ENCODE measurements at places on chromosomes 16 and 17. TPM values are rescaled to one million over a fixed set of nuclear protein-coding genes. Genes with fewer than 3 reads are reported as not detected.

DNA sequence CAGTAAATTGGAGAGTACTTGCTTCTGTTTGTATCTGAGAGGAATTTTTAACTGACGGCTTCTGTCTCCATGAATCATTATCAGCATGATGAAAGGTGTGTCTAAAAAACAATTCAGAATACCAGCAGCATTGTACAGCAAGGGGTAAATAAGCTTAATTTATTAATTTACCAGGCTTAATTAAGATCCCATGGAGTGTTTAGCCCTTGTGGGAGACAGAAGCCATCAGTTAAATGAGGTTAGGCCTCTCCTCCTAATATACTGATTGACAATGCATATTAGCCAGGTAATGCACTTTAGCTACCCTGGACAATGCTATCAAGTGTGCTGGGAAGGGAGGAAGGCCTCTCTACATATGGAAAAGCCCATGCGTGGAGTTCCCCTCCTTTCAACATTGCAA, 53.4 kb downstream of the IGF2BP1 start:
- DNase-seq: no peak

Gene PRDM7
- 1.2 TPM for polyA plus RNA-seq

GRCh38 chr17:44786551-44787081, 27.8 kb downstream of the ADAM11 start:
- DNase-seq: no peak

- DNase-seq: no peak
These were observed 47.8 kb upstream of the TBX2 start for GRCh38 chr17:61351745-61352407.

Gene NPIPB2
- polyA plus RNA-seq: 1.6 TPM

DNA sequence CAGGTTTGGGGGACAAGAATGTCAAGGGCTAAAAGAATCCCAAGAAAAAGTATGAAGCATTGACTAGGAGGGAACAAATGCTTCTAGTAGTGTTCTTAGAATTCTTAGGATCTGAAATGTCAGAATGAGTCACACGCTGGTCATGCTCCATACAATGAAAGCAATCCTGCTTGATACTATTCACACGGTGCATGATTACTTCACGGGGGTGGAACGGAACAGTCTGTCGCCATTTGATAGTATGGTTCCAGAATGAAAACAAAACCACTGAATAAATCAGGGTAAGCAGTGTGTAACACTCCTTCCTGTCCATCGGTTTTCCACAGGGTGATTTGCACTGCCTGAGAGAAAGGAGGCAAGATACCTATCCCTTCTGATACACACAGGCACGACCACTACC, 22.9 kb upstream of the YWHAE start:
- DNase-seq: no peak

Gene PERCC1
- polyA plus RNA-seq: not detected

DNA sequence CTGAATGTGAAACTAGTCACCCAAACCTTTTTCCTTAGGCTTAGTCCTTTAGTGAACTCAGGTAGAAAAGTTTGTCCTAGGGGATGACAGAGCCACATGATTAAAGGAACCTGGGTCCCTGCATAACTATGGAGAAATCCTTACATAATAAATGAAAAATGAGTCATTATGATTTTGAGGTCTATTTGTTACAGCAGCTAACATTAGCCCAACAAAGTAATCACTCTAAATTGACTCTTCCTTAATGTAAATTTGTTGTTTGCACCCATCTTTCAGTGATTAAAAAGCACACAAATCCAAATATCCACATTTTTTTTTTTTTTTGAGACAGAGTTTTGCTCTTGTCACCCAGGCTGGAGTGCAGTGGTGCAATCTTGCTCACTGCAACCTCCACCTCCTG, 32.0 kb downstream of the OGFOD1 start:
- no peak for DNase-seq

DNA sequence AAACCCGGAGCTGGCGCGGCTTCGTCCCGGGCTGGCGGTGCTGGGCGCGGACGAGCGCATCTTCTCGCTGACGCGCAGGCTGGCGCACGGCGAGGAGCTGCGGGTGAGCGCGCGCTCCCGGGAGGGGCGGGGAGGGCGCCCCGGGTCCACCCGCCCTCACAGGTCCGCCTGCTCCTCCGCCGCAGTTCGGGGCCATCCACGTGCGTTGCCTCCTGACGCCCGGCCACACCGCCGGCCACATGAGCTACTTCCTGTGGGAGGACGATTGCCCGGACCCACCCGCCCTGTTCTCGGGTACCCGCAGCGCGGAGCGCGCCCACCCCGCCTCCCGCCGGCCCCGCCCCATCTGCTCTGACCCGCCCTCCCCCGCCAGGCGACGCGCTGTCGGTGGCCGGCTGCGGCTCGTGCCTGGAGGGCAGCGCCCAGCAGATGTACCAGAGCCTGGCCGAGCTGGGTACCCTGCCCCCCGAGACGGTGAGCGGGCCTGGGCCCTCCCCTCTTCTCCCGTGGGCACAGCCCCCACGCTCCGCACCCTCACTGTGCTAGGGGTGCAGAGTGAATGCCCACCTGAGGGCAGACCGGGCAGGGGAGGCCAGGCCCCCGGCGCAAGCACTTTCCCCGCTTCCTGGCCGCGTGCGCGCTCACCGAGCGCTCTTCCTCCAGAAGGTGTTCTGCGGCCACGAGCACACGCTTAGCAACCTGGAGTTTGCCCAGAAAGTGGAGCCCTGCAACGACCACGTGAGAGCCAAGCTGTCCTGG, 1.4 kb downstream of the HAGHL start:
- DNase-seq: no peak

Gene CPD
- polyA plus RNA-seq: 89.1 TPM

Gene SETD1A
- 15.4 TPM for polyA plus RNA-seq

GRCh38 chr17:51636291-51636690, 375.9 kb downstream of the UTP18 start:
- DNase-seq: no peak

Gene DHRS7C
- polyA plus RNA-seq: not detected

Gene LIG3
- polyA plus RNA-seq: 42.2 TPM

DNA sequence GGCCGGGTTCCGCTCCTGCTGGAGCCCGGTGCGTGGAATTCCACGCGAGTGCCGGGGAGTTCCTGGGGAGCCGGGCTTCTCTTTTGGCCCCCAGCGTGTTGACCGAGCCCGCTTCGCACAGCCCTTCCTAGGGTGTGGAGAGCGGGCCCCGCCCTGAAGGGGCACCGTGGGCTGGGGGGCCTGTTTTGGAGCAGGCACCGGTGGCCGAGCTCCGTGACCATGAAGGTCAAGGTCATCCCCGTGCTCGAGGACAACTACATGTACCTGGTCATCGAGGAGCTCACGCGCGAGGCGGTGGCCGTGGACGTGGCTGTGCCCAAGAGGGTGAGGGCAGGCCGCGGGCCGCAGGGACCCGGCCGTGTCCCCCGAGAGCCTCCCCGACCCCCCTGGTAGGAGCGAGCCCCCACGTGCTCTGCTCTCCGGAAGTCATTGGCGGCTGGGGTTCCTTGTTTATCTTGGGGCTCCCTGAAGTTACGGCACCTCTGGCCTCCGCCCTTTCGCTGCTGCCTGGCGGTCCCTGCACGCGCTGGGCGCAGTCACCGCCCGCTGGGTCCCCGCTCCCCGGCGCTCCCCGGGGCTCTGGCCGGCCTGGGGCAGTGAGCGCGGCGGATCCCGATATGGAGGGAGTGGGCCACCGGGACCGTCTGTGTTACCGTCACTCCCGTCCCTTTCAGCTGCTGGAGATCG, 528 bp downstream of the HAGHL start:
- DNase-seq: no peak

Gene E2F4
- polyA plus RNA-seq: 50.8 TPM

DNA sequence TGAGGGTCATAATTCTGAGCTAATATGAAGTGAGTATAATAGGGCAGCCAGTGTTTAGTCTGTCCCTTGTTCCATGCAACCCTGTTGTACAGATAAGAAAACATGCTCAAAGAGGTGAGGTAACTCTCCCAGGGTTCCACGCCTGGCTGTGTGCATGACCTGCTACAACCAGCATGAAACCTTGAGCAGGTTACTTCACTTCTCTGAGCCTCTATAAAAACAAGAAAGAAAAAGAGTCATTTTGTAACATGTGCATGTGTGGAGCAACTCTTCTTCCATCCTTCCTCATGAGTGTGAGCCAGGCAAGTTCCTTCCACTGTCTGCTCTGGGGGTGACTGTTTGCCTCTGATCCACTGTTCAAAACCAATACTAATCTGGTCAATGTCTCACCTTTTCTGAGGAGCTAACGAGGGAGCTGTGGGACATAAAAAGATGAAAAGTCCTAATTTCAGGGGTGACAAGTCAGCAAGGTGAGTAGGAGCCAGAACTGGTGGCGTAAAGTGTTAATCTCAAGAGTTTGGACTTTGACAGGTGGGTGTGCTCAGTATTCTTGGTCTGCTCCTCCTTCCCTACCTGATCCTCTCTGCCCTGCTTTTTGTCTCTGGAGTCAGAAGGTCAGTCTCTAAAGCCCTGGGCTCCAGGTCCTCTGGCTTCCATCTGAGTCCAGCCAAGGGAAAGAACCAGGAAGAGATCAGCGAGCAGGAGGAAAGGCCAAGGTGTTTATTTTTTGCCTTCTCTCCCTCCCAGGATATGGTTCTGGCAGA, 21.5 kb downstream of the GFOD2 start:
- no peak for DNase-seq

GRCh38 chr17:55852734-55853133, 101.9 kb downstream of the PCTP start:
- no peak for DNase-seq

Gene RBFOX1
- polyA plus RNA-seq: 1.8 TPM

Gene SNAI3
- 0.50 TPM for polyA plus RNA-seq

DNA sequence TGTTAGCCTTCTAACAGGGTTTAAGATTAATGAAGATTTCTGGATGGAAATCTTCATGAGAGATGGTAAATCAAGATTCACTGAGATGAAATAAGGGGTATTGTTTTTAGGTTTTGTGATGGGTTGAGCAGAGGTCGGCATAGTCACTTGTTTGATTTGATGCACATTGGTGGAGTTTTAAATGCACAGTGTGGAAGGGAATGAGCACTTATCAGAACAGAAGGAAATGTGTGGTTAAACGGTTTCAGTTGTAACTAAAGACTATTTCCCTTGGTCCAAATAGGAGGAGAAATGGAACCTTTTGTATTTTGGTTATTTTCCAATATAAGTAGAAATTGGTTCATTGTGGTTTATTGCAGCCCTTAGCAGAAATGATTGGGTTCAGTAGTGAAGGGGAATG, 34.1 kb downstream of the CBFB start:
- no peak for DNase-seq

Gene CYB561
- 5.6 TPM for polyA plus RNA-seq

DNA sequence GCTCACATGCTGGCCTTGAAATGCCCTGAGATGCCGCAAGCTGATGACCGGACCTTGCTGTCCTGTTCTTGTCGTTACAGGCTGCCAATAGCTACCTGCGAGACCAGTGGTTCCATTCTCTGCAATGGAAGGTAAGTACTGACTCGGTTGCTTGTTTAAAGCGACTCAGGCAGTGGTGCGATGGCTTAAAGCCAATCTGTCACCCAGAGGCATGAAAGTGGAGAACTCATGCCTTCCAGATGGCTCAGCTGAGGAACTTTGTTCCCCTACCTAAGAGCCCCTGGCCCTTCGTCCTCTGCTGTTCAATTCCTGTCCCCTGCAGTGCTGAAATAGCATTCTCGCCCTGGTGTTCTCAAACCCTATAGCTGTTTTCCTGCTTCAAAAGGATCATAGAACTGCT, 158.3 kb upstream of the PLCG2 start:
- no peak for DNase-seq

GRCh38 chr16:85398688-85399582, 214.2 kb upstream of the GSE1 start:
- DNase-seq: no peak

Gene ABCA6
- polyA plus RNA-seq: 4.9 TPM

Gene TEKT5
- 0.53 TPM for polyA plus RNA-seq

DNA sequence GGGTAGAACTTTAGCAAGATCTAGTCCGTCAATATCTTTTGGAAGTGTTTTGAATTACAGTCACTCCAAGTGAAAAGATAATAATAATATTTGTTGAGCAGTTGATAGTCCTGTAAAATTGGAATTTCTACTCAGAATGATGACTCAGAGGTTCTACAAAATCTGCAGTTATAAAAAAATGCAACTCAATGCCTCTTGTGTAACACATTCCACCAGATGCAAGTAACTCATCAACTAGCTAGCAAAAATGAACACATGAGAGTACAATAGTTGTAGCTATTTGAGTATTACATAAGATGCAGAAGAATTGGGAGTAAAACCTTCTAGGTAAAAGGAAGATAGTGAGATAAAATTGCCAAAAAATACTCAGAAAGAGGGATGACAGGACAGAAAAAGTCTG, 177.2 kb downstream of the CDH8 start:
- no peak for DNase-seq

Gene KRT34
- not detected for polyA plus RNA-seq

GRCh38 chr16:15846510-15846909, 10.3 kb downstream of the MYH11 start:
- no peak for DNase-seq

DNA sequence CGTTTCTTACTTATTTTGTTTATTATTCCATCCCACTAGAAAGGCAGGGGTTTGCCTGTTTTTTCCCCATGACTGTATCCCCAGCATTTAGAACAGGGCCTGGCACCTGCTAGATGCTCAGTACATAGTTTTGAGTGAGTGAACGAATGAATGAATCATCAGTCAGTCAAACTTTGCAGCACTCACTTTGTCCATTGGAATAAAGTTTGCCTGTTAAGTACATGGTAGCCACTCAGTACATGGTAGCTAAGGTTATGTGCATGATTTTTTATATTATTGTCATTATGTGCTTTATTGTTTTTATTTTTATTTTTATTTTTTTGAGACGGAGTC, 88.5 kb downstream of the CMIP start:
- no peak for DNase-seq

Gene CYGB
- 16.1 TPM for polyA plus RNA-seq

Gene FOXC2
- polyA plus RNA-seq: 50.4 TPM

Gene PYDC1
- not detected for polyA plus RNA-seq

- DNase-seq: no peak
These were observed 160.1 kb upstream of the CDH5 start for GRCh38 chr16:66206363-66206762.

Gene FNDC8
- 0.23 TPM for polyA plus RNA-seq

- no peak for DNase-seq
These were observed 21.5 kb downstream of the SMTNL2 start for GRCh38 chr17:4605826-4606225.

GRCh38 chr17:48882272-48882671, 10.3 kb upstream of the ATP5MC1 start:
- no peak for DNase-seq

Gene C16orf46
- polyA plus RNA-seq: 1.2 TPM

Gene CCNF
- 7.8 TPM for polyA plus RNA-seq

GRCh38 chr16:61595605-61596004, 440.6 kb downstream of the CDH8 start:
- DNase-seq: no peak

- no peak for DNase-seq
These were observed 79.4 kb downstream of the ABCC6 start for GRCh38 chr16:16143931-16144330.

DNA sequence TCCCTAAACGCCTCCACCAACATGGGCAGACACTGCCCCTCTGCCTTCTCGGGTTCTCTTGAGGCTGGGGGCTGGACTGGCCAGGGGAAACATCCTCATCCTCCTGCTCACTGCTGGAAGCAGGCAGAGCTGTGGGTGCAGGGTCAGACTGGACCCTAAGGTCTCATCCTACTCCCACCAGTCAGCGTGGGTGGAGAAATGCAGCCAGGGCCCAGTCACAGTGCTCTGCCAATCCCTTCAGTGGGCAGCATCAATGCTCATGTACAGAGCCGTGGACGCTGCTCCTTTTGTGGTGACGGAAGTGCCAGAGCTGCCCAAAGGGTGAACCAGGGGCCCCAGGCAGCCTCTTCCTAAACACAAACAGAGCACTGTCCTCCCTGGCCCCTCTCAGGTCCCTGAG, 13.4 kb upstream of the TBX2 start:
- DNase-seq: no peak

Gene CA5A
- polyA plus RNA-seq: 0.15 TPM

GRCh38 chr17:61451538-61452300, 503 bp upstream of the TBX4 start:
- no peak for DNase-seq

Gene SPATA32
- polyA plus RNA-seq: 0.11 TPM
